ENCODE measurements at places on chromosomes 4 and X.

DNA sequence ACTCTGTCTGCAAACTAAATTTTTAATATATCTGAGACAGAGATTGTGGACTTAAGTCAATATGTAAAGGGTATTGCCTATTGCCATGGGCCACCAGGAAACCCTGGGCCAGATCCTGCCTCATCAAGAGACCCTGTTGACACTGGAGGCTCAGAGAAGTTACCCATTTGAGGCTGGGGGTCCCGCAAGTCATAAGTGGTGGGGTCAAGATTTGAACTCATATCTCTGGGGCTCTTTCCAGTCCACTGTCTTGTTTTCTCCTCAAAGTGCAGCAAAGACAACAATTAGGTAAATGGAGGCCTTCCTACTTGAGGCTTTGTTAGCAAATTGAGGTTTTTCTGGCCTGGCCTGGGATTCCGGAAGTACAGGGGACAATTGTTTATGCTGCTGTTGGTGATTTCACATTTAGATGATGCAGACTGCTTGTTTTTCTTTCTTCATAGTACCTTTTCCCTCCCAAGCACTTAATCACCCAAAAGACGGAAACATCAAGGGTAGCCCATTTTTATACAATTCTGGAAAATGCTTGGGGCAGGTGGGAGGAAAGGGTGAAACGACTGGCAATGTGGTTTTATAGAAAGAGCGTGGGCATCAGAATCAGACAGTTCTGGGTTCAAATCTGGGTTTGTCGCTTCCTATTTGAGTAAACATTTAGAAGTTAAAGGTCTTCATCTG, 160.0 kb downstream of the SMIM20 start:
- no peak for DNase-seq

GRCh38 chr4:752196-752861, 46.7 kb downstream of the PCGF3 start:
- DNase-seq: peak; percentile 31

DNA sequence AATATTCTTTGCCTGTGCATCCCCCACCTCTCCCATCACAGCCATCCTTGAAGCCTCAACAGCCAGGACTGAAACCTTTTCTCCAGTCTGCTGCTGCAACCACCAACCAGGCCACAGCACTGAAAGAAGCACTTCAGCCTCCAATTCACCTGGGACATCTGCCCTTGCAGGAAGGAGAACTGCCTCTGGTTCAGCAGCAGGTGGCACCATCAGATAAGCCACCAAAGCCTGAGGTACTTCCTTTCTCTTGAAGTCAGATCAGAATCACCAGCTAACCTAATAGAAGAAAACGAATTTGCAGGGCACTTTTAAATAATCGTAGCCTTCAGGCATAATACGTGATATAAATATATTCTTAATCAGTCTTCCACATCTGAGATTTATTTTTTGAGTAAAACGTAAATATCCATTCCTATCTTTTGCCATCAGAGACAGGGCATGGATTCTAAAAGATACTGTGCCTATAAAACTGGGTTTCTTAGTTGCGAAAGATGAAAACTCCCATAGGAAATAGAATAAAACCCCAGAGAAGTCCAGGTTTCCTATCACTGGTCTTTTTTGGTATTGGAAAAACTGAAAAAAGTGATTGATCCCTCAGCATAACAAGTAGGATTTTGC, 9.5 kb downstream of the AMBN start:
- peak; percentile 51 for DNase-seq

GRCh38 chr4:105625214-105625613, 72.8 kb downstream of the ARHGEF38 start:
- DNase-seq: no peak

DNA sequence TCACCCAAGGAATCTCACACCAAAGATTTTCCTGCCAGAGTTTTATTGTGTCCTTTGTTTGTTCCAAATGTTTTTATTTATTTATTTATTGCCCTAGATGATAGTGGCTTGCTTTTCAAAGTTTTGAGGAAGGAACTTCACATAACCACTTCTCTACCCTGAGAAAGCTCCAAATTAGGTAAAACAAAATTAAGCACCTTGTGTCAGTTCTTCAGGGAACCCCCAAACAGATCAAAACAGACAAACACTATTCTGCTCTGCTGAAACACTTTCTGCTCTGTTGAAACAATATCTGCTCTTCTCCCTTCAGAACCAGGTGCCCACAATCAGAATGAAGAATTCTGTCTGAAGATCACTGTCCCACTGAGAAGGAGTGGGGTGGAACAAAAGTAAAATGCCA, 16.5 kb upstream of the CYBB start:
- no peak for DNase-seq

DNA sequence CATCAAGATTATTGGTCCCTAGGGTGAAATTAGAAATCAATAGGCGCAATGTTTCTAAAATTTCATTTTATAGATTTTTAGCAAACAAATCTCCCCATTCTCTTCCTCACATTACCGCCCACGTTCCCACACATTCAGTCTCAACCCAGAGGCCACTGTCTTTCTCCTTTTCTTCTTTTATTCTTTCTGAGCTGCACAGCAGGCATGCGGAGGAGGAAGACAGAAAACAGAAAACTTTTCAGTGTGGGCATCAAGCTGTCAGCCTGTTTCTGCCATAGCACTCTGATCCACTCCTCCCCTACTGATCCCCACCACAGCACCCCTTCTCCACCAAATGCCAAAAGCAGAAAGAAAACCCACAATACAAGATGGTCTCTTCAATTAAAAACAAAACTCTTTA, 94.8 kb upstream of the ADAMTS3 start:
- DNase-seq: no peak

- DNase-seq: no peak
Measured at GRCh38 chr4:79678472-79679202, 270.6 kb upstream of the GK2 start.

DNA sequence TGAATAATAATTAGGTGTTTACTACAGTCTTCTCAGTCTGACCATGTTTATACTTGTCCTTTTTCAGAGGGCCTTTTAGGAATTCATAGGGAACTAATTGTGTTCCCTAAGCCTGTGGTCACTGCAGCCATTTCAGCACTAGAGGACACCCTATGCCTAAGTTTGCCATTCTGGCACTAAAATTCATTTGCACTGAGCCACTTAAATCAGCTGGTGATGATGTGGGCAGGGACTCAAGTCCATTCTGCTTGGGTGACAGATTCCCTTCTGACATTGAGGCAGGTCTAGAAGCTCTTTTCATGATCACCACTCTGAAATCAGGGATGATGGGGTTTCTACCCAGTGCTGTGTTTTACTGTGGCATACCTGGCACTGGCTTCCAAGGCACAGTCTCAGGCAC, 1178.9 kb upstream of the DIAPH2 start:
- peak; percentile 1 for DNase-seq

DNA sequence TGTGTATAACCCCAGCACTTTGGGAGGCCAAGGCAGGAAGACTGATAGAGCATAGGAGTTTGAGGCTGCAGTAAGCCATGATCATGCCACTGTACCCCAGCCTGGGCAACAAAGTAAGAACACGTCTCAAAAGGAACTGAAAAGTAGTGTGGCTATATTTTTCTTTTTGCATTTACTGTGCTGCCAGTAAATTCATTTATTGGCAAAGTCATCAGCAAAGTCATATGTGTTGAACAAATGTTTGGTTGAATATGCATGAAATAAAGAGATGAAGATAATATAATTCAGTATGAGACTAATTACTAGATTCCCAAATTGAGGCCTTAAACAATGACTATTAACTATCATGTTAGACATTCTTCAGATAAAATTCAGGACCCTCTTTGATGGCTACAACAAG, 829.1 kb downstream of the PCDH7 start:
- no peak for DNase-seq

GRCh38 chr4:148239494-148239985, 202.7 kb downstream of the NR3C2 start:
- no peak for DNase-seq

DNA sequence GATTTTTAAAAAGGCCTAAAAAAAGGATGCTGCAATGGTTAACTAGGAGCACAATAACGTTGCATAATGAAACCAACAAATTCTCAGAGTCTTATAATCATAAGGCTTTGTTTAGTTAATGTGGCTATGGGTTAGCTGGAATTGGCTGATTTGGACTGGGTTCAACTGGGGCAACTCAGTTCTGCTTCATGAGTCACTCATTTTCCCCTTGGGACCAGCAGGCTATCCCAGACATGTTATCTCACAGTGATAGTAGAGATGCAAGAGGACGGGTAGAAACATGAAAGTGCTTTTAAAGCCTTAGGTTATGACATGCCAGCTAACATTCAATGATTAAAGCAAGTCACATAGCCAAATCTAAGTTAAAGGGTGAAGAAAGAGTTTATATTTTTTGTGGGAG, 189.2 kb upstream of the GK2 start:
- peak; percentile 62 for DNase-seq

DNA sequence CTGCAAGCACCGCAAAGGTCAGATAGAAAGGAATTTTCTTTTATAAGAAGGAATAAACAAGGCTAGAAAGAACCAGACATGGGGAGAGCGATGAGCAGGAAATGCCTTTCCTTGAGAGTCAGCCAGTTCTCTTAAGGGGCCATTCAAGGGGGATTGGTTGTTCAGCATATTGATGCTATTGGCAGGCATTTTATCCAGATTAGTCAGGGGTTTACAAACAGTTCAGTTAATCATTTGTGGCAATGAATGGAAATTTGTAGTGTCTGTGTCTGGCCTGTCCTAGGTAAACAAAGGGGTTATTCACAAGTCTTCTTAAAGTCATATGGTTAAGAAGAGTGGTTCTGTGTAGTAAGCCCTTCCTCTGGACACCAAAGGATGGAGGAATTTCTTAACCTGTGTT, 184.7 kb upstream of the FRMPD4 start:
- DNase-seq: peak; percentile 93

GRCh38 chrX:12711435-12712040, 79.7 kb upstream of the PRPS2 start:
- no peak for DNase-seq

DNA sequence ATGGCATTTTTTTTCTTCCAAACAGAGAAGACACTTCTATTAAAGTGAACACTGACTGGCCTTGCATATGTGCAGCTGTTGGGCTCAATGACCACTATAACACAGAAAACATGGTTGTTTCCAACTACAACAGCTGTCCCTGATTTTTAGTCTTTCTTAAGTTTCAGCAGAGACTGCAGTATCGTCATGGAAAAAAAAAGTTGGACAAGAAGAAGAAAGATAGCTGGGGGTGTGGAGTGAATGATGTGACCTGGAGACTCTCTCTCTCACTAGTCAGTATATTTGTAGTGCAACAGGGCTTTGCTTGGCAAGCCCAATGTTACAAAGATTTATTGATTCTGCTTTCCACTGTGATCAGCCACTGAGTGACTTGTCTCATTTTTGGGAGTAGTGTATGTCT, 29.5 kb upstream of the C4orf54 start:
- no peak for DNase-seq

GRCh38 chr4:182294451-182294850, 51.2 kb downstream of the TENM3 start:
- DNase-seq: no peak

- DNase-seq: no peak
Measured at GRCh38 chrX:1751781-1752180, 136.9 kb downstream of the ASMT start.

Data from cardiac fibroblast (primary cell).